ENCODE measurements at places on chromosomes 6 and 20.
A peak's percentile ranks its signal among the peaks of the same experiment; 100 is the strongest.

GRCh38 chr6:62528894-62529526, 243.0 kb upstream of the KHDRBS2 start:
- no peak for DNase-seq

DNA sequence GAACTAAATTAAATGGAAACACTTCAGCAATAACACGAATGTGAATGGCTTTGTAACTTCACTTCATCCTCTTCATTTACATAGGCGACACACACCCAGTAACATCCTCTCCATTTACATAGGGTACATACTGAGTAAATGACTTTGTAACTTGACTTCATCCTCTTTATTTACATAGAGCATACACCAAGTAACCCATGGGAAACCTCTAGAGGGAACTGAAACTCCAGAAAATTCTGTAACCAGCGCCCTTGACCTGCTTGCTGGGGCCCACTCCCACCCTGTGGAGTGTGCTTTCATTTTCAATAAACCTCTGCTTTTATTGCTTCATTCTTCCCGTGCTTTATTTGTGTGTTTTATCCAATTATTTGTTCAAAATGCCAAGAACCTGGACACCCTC, 81.6 kb upstream of the OPRM1 start:
- DNase-seq = no peak

DNA sequence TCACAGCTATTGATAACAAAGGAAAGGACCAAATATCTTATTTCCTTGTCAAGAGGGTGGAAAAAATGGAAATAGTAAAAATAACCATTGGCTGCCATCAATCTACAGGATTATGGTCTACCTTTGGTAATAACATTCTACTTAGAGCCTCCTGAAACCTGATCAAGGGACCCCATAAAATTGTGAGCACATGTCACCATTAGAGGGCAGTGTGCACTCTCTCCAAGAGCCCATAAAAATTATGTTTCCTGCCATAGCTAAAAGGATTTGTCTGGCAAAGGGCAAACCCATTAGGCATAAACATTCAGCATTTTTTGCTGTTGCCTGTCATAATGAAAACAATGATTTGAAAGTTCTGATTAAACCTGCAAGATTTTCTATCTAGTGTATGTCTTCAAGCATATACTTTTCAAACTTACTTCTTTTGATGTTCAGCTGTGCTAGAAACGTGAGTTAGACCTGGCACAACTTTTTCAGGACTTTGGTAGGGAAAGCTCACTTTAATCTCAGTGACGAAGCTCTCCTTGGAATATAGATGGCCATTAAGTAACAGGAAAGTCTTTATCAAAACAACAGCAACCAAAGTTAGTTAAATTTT, 120.7 kb upstream of the ZFP64 start:
- DNase-seq = peak; percentile 50

DNA sequence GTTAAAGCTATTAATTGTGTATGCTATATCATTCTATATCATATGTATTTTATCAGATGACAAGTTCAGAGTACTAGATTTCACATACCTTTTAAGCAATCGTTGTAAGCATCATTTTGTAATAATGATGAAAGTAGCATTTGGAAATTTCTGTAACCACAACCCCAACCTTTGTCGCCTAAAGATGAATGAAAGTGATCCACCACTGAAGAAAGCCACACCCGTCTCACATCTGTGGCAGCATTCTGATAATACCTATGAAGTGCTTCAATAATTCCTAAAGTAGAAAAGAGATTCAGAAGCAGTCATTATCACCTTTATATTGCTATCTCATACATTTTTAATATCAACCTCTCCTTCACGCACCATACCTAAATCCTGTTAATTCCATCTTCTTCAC, 16.6 kb downstream of the ZUP1 start:
- DNase-seq = no peak

- peak; percentile 5 for DNase-seq
These were observed 711 bp upstream of the SIRT5 start for GRCh38 chr6:13573669-13574110.

DNA sequence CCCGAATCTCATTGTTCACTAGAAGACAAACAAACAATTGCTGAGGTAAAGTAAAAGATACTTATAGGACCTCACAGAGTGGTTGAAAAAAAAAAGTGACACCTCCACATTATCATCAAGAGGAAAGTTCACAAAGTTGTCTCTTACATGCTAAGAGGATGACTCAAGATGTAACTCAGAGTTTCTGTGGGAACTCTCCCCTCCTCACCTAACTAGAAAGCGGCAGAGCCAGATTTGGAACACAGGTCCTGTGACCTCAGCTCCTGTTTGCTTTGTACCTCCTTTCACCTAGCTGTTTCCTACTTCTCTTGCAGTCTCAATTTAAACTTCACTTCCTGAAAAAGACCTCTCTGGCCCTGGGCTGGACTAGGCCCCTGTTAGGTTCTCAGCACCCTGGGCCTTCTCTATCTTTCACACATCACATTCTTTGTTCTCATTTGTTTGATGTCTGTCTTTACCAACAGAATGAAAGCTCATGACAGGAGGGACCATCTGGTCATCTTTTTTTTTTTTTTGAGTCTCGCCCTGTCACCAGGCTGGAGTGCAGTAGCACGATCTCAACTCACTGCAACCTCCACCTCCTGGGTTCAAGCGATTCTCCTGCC, 60.8 kb downstream of the CD24 start:
- no peak for DNase-seq

- no peak for DNase-seq
These were observed 248.8 kb downstream of the TTLL2 start for GRCh38 chr6:167573461-167574215.

DNA sequence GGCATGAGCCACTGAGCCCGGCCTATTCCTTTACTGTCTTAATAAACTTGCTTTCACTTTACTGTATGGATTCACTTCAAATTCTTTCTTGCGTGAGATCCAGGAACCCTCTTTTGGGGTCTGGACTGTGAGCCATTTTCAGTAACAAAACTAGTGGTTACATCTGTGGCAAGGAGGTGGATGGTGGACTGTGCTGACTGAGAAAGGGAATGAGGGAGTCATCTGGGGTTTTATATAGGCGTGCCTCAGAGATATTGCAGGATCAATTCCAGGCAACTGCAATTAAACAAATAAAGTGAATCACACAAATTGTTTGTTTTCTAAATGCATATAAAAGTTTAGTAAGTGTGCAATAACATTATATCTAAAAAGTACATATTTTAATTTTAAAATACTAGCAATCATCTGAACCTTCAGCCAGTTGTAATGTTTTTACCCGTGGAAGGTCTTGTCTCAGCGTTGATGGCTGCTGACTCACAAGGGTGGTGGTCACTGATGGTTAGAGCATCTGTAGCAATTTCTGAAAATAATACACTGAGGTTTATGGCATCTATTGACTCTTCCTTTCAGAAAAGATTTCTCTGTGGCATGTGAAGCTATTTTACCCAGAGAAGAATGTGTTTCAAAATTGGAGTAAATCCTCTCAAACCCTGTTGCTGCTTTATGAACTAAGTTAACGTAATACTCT, 111.4 kb upstream of the FKBP1C start:
- DNase-seq = no peak

DNA sequence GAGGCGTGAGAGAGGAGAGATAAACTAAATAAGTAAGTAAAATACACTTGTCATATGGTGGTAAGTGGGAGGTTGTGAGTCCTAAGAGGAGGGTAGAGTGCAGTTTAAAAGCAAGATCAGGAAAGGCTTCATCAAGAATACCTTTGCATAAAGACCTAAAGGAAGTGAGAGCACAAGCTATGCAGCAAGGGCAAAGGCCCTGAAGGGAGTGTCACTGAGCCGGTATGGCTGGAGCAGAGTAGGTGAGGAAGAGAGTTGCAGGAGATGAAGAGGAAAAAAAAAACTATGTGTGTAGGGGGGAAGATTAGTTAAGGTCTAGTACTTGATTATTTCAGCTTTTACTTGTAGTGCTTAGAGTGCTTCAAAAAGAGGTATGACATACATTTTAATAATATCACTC, 11.0 kb downstream of the DNAAF9 start:
- DNase-seq = no peak

- DNase-seq = no peak
These were observed at the start of gene ENPP5 for GRCh38 chr6:46170357-46171289. TSS of gene ENPP5 (minus strand) at chr6:46170980. CDS start at chr6:46168262, 2,718 bp downstream.

DNA sequence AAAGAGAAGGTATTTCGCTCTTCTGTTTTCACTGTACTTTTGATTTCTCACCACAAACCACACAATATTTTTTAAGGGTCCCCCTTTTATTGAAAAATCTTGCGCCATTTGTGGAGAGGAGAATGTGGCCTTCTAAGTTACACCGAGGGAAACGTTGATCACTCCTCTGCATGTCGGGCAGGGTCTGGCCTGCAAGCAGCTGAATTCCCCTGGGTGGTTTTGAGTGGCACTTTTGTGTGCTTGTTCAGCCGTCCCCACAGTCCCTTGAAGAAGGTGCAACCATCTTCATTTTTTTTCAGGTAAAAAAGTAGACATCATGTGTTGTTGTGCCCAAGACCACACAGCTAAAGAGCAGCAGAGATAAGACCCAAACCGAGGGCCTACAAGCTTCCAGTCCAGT, 6.1 kb downstream of the GPR31 start:
- DNase-seq = no peak

- no peak for DNase-seq
These were observed 699.0 kb upstream of the CITED2 start for GRCh38 chr6:140073456-140073855.

- DNase-seq = no peak
These were observed 20.2 kb downstream of the SF3B5 start for GRCh38 chr6:144075187-144075586.

DNA sequence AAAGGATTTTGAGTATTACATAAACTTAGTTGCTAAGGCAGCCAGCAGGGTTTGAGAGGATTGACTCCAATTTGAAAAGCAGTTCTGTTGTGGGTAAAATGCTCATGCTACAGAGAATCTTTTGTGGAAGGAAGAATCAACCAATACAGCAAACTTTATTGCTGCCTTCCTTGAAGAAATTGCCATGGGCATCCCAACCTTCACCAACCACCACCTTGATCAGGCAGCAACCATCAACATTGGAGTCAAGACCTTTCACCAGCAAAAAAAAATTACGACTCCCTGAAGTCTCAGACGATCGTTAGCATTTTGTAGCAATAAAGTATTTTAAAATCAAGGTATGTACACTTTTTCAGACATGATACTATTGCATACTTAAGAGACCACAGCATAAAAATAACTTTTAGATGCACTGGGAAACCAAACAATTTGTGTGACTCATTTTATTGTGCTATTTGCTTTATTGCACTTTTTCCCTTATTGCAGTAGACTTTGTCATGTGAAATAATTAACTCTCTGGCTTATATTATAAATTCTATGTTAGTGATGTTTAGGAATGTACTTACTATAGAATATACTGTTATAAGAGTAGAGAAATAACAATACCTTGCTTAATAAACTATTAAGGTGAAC, 390.8 kb downstream of the CDKAL1 start:
- DNase-seq = no peak

- DNase-seq = no peak
These were observed 1.8 kb downstream of the GRIK2 start for GRCh38 chr6:101395345-101395744.

DNA sequence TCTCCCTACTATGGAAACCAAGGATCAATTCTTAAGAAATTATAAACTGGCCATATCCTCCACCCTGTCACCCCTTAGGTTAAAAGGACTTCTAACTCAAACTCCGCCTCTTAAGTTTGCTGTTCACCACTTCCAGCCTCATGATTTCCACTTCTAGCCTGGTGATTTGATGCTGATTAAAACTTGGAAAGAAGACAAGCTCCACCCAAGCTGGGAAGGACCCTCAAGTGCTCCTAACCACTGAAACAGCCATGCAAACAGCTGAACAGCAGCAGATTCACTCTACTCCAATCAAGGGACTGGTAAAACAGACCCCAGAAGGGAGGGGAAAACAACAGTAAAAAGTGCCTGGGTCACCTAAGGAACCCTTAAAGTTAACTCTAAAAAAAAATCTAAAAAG, 10.3 kb downstream of the LCA5 start:
- no peak for DNase-seq

DNA sequence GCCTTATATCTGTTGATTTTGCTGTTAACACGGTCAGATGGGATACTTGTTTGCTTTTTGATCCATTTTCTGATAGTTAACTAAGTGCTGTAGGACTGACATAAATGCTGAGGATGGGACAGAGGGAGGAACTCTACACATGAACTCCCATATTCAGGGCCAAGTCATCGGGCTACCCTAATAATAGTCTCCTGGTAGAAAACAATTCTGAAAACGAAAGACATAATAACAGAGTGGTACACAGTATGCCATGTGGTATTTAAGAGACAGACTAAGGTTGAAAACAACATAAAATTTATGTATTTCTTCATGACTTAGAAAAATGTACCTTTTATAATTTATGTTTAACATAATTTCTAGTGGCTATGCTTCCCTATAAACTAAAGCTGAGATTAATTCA, 12.0 kb downstream of the ID4 start:
- DNase-seq = no peak

- no peak for DNase-seq
These were observed 31.8 kb upstream of the ZNF133 start for GRCh38 chr20:18256440-18257090.

- no peak for DNase-seq
These were observed 126.5 kb downstream of the AFG1L start for GRCh38 chr6:108421366-108421765.

DNA sequence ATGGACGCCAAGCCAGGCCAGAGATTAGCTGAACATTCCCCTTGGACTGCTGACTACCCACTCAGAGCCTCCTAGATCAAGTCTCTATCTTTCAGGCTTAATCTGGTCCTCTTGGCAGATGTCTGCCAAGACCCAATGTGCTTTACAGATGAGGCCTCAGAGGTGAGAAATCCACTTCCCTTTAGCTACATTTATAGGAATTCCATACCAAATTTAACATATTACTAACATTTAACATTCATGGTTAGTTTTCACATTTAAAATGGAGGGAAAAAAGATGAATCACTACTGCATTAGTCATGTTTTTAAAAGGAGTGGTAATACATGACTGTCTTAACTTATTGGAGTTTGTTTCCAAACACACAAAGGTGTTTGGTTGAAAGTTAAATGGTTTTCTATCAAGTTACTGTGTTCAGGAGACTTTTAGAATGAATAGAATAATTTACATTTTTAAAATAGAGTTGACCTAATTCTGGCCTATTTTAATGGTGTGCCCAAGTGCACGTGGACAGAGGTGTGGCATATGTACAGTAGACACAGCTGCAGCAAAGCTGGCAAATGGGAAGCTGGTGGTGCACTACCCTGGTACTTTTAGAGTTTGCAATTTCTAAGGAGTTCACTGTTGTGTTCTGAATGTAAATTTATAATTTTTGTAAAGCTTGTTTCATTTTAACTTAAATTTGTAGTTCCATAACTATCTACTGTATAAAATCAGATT, 41.9 kb upstream of the CALHM6 start:
- peak; percentile 11 for DNase-seq

DNA sequence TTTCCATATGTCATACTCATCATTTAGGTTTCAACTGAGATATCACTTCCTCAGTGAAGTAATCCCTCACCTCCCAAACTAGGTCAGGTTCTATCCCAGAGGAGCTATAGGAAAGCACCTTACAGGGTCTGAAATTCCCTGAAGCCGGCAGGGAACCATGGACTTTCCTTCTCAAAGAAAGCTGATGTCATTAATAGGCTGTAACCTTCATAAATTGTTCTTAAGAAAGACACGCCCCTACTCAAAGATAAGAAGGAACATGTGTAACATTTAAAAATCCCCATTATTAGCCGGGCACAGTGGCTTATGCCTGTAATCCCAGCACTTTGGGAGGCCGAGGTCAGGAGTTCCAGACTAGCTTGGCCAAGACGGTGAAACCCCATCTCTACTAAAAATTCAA, 50.0 kb upstream of the RNGTT start:
- no peak for DNase-seq

GRCh38 chr6:37860226-37860839, 40.8 kb downstream of the ZFAND3 start:
- DNase-seq = no peak
